NCI-H526 treated with DMSO at 0.1 percent for 48 hours (cell line): ENCODE measurements at places on chromosomes 6 and 20.

DNA sequence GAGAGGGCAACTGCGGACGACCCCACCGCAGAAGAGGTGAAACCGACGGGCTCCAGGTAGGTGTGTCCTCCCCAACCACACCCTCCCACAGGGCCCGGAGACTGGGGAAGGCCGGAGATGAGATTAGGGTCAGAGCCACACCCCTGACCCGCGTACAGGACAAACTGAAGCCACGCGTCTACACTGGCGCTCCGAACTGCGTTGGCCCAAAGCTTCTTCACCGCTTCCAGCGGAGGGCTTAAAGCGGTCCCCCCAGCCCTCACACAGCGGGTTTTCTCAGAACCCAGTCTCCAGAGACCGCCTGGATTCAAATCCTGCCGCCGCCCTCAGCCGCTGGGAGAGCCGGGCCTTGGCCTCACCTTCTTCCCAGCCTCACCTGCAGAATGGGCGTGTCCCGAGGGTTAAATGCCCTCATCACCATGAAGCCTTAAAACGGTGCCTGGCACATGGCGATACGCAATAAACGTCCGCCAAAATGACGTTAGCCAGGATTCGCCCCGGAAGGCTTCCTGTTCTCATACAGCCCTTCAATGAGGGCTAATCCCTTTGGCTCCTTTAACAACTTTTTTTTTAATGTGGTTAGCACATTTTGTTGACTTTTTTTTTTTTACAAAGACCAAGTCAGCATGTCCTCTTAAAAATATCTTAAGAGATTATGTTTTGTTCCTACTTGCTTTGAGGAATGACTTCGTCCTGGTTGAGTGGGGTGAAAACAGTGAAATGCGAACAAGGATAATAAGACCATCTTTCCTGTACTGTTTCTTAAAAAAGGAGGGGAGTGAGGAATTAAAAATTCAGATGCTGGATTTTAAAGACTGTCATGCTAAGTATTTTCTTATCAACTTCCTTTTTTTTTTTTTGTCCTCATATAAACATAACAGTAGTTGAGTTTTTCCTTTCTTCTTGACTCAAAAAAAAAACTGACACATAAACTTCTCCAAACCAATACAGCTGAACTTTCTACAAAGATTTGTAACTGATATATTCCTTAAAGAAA, 15.1 kb upstream of the ZNF217 start:
- DNase-seq: no peak

- no peak for DNase-seq
Observed at GRCh38 chr6:52132292-52132691, 44.9 kb upstream of the PKHD1 start.

DNA sequence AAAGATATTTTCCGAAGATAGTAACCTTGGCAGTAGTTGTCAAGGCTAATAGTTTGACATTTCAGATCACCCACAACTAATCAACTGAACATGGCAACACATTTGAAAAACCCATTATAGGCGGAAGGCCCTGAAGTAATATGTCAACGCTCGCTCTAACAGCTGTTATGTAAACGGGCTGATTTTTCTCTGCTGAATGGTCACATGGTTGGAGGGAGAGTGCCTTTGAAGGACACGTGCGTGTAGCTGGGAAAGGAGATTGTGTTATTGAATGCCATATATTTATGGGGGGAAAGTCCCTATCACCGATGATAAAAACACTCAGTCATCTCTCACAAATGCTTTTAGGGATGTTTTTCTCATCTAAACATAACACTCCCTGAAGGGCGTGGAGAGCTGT, 160.0 kb upstream of the RALGAPA2 start:
- no peak for DNase-seq

- no peak for DNase-seq
Observed at GRCh38 chr6:168104636-168105035, 25.6 kb upstream of the FRMD1 start.

DNA sequence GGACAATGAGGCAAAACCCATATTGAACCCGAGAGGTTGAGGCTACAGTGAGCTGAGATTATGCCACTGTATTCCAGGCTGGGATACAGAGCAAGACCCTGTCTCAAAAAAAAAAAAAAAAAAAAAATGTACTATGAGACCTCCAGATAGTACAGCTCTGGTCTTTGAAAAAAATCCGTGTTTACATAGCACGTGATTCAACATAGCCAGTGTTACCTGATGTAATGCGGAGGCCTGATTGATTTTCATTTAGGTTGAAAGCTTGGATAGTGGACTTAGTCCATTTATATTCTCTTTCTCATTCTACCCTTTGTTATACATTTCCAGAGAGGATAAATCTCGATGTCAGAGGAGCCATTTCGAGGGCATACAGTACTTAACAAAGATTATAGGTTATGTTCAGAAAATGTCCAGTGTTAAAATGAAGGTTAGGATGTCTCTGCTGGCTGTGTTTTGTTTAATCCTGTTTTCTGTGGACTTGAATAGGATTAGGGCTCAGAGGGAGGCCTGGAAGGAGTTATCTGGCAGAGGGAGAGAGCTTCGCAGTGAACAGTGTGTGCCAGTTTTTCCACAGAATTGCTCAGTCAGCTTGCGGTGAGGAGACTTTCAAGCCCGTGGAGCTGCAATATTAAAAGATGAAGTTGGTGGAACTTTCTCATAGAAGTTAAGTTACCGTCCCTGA, 33.9 kb upstream of the BCLAF1 start:
- no peak for DNase-seq

- no peak for DNase-seq
Observed at GRCh38 chr6:89985751-89986493, 91.7 kb downstream of the GJA10 start.

DNA sequence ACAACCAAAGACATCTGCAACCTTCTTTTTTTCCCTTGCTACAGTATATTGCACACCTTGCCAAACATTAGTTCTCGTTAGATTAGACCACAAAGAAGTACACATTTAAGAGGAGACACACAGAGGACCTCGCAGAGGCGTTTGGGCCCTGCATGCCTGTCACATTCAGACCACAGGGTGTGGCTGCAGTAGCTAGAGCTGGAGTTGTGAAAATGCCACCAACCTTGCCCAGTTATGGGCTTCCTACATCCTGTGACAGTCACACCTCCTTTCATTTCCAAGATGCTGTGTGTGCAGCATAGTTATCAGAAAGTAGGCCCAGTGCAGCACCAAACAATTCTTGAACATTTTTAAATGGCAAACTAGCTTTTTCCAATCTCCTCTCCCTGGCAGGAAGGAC, 2.4 kb downstream of the SYNE1 start:
- no peak for DNase-seq

DNA sequence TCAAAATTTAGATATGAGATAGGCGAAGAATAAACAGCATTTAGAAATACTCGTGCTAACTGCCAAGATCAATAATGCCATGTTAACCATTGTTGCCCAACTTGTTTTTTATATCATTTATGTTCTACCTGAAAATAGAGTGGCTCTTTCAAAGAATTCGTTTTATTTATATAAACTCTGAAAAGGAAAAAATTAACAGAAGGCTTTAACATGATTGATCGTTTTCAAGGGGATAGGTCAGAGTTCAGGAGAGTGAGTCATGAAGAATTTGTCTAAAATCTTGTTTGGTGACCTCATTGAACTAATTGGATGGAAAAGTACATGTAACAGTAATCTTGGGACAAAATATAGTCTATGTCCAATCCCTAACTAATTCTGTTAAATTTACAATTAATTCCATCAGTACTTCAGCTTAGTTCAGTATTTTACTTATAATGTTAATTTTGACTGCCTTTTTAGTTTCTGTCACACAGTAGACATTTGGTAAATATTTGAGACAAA, 11.1 kb upstream of the ELOVL2 start:
- DNase-seq: no peak

- peak; percentile 83 for DNase-seq
Observed at GRCh38 chr6:66291905-66292304, 584.9 kb upstream of the EYS start.

- peak; percentile 14 for DNase-seq
Observed at GRCh38 chr6:52063584-52064344, 23.6 kb downstream of the PKHD1 start.

GRCh38 chr6:32551410-32551809, 21.3 kb upstream of the HLA-DRB5 start:
- no peak for DNase-seq

- no peak for DNase-seq
Observed at GRCh38 chr20:60484316-60484715, 526.1 kb downstream of the CDH26 start.

DNA sequence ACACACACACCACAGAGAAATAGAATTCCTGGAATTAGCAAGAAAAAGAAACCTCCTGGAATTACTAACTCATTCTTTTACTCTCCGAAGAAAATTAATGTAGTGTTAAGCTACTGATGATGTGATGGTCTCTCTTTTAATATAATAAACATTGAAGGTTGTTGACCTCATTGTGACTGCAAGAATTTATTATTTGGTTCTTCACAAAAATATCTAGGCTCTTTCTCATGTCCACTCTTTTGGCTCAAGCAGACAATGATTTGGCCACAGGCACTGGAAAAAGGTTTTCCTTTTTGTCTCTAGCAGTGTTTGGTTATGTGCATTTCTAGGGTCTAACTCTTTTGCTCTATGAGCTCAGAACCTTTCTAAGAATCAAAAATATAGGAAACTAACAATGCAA, 811.9 kb downstream of the TENT5A start:
- DNase-seq: no peak

GRCh38 chr6:29999416-29999815, 57.1 kb downstream of the HLA-A start:
- no peak for DNase-seq

DNA sequence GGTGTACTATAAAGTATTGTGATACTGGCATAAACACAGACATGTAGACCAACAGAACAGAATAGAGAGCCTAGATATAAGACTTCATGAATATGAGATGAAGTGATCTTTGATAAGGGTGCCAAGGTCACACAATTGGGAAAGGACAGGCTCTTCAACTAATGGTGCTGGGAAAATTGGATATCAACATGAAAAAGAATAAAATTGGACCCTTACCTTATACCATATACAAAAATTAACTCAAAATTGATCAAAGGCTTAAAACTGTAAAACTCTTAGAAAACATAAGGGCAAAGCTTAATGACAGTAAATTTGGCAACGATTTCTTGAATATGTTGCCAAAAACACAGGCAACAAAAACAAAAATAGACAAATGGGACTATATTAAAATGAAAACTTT, 44.8 kb upstream of the TRAM2 start:
- DNase-seq: no peak

- peak; percentile 61 for DNase-seq
Observed at GRCh38 chr20:49384437-49385434, 97.7 kb downstream of the KCNB1 start.

DNA sequence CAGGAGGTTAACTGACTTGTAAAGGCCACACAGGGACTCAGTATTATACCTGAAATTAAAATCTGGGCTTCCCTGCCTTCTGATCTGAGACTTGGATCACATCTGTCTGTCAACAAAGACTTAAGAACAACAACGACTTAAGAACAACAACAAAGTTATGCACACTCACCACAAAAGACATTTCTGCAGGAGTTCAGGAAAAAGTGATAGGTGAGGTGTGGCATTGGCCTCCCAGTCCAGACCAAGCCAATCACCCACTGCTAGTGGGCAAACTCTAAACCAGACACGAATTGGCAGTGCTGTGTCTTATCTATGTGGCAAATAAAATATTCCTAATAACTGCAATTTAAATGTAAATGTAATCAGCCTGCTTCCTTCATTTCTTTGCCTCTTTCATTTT, 61.3 kb downstream of the PRDM1 start:
- no peak for DNase-seq

GRCh38 chr6:10534419-10534762, 13.2 kb downstream of the GCNT2 start:
- DNase-seq: no peak
